ENCODE measurements at places on chromosomes 7 and 10.

DNA sequence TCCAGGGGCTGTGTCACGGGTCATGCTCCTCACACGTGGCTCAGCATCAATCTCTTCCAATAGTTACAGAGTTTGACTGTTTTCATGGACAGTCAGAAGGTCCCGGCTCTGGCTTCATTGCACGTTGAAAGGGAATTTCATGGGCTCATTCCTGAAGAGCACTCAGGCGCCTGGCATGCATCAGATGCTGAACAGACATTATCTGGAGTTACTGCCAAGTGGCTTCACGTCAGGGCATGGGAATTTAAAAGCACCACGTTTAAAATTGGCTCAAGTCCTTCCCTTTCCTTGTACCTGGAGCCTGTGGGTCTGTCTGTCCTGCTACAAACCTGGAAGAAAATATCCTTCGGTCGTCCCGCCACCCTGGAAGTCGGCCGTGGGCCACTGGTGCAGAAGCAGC, 50.4 kb downstream of the CFAP46 start:
- DNase-seq: peak; percentile 53

DNA sequence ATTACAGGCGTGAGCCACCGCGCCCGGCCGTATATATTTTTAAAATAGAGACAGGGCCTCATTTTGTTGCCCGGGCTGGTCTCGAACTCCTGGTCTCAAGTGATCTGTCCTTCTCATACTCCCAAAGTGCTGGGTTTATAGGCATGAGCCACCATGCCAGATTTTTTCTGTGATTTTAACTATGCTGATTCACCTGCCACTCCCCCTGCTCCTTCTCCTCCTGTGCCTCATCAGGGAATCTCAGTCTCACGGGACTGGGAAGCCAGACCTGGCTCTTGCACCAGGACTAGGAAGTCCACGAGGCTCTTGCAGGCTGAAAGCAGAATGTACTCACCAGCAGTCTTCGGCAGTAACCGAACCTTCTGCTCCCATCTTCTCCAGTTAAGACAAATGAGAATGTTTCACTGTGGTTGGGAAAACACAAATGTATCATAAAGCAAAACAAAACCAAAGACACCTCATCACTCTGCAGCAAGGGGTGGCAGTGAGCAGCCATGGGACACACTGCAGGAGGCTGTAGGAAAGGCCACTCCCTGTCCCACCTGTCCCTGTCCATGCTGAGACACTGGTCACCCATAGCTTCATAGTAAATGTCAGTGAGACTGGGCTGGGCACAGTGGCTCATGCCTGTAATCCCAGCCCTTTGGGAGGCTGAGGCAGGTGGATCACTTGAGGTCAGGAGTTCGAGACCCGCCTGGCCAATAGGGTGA, 78.7 kb upstream of the MKRN1 start:
- no peak for DNase-seq

DNA sequence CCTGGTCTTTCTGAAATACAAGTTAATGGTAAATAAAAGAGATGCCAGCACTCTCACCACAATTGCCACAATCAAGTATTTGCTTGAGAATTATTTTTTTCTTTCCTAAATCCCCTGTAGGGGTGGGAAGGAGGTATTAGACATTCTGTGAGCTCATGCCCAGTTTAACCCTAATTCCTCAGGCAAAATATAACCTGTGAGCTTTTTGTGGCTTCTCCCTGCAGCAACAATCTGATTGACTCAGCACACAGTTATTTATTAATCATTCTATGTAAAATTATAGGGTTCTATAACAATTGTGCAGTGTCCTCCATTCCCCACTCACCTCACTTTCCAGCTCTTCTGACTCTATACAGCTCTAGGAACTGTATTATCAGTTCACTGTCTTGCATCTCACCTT, 66.3 kb downstream of the GLI3 start:
- no peak for DNase-seq

DNA sequence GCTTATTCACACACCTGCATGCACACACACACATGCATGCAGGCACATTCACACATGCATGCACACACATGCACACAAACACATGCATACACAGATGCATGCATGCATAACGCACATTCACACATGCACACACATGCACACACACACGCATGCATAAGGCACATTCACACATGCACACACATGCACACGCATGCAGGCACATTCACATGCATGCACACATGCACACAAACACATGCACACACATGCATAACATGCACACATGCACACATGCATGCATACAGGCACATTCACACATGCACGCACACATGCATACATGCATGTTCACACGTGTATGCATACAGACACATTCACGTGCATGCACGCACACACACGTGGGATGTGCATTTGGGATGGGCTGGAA, 165.8 kb downstream of the PAXIP1 start:
- no peak for DNase-seq

DNA sequence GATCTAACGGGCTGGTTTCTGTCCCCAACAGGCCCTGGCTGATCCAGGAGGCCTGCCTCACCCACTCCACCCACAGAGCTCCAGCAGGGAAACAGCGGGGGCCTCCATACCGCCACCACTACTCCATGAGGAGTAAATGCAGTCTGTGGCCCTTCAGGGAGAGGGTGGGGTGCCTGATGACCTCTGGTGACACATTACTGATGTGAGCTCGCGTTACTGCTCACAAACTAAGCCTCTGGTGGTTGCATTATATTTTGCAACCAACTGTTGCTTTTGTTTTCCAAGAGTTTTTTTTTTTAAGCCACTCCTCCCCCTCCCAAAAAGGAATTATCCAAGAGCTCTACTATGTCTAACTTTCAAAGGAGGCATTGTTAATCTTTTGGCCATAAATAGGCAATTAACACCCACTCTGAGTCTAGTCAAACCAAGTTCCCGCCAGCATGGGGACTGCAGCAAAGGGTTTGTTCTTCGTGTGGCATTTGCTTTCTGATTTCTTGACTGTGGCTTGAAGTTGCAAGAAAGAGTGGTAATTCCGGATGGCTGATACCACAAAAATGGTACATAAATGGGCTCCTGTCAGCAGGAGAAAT, 72.6 kb downstream of the FAM53B start:
- DNase-seq: peak; percentile 73

DNA sequence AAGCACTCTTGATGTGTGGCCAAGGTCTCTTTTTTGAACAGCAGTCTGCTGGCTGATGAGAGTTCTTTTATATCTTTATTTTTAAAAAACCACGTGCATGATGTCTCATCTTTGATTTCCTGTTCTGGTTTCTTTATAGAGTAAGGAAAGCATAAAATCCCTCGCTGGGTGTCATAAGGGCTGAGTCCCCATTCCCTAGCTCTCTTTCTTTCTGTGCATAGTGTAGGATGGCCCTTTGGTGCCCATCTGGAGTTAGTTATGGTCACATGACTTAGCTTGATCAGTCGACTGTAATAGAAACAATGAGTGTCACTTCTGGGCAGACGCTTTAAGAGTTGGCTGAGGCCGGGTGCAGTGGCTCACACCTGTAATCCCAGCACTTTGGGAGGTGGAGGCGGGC, 38.5 kb downstream of the GHRHR start:
- DNase-seq: no peak

DNA sequence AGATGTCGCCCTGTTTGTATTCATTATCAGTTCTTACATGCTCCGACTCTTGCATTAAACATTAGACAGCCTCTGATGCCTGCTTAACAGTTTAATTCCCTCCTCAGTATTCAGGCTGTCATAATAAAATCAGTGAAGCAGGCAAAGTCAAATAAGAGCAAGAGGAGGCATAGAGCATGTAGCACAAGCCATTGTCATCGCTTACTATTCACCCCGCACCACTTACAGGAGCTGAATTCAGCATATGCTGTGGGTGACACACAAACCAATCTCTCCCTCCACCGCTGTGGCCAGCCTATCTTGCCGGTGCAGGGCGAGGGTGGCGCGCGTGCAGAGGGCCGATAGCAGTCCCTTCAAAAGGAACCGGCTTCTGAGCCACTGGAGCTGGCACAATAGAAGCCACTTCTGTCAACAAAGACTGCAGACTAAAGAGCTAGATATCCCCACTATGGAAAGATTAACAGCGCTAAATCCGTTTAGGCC, 433.2 kb upstream of the MGMT start:
- DNase-seq: no peak

- peak; percentile 88 for DNase-seq
Measured at GRCh38 chr10:63446716-63447440, 18.9 kb downstream of the JMJD1C start.

GRCh38 chr10:8921568-8921967, 867.1 kb downstream of the GATA3 start:
- DNase-seq: no peak

Data from fibroblast of villous mesenchyme (primary cell).